ENCODE measurements at places on chromosomes 6 and 20.
A peak's percentile ranks its signal among the peaks of the same experiment; 100 is the strongest.

DNA sequence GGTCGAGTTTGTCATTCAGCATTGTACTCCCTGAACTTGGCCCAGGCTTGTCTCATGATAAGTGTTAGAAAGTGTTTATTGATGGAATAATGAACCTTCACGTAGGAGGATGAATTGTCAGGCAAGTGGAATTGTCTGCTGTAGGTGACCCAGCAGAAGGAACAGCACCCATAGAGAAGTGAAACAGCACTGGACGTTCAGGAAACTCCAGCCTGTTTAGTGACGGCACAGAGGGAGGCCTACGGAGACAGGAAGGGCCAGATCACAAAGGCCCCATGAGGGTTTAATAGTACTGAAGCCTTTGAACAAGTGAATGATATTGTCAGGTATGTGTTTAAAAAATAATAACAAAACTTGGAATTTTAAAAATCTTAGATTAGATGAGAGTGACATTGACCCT is 2.9 kb downstream of the STX11 start:
- no peak for DNase-seq

- DNase-seq, result no peak
These were observed 340.7 kb downstream of the ADGRB3 start for GRCh38 chr6:68975816-68976215.

GRCh38 chr20:62925420-62926228 is 681 bp downstream of the DIDO1 start:
- no peak for DNase-seq

DNA sequence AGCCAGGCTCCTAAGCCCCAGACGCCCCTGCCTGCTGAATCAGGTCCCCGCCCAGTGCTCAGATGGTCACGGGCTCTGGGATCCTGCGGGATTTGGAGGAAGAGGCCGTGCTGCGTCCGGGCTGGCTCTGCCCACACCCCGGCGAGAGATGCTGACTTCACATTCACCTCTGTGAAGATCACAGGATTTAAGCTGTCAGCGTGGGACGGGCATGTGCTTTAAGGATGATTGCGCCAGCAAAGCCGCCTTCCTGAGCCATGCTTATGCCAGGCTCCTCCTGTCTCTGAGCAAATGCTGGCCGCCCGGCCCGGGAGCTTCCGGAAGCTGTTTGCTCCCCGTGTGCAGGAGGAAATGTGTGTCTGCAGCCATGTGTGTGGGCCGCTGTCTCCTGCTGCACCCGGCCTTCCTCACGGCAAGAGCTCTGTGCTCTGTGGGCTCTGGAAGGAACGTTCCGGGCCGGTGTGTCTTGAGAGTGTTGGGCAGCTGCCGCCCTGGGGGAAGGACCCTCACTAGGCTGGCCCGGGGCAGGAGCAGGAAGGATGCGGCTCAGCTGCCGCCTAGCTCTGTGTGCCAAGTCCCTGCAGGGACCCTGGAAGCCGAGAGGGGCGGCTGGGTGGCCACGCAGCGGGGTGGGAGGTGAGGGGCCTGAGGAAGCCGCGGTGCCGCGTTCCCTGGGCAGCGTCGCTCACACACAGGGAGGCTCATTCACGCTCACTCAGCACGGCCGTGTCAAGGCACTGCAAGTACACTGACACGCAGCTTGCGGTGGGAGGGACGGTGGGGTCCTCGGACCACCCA is 19.0 kb upstream of the BHLHE23 start:
- DNase-seq, result no peak

DNA sequence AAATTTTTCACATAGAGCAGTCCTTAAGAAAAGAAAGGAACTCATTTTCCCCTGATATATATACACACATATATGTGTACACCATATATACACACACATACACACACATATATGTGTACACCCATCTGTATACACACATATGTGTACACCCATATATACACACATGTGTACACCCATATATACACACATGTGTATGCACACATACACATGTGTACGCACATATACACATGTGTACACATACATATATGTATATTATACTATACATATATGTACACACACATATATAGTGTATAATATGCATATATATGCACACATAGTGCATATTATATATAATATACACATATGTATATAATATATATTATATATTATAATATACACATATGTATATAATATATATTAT is 9.1 kb downstream of the MAP3K4 start:
- no peak for DNase-seq

DNA sequence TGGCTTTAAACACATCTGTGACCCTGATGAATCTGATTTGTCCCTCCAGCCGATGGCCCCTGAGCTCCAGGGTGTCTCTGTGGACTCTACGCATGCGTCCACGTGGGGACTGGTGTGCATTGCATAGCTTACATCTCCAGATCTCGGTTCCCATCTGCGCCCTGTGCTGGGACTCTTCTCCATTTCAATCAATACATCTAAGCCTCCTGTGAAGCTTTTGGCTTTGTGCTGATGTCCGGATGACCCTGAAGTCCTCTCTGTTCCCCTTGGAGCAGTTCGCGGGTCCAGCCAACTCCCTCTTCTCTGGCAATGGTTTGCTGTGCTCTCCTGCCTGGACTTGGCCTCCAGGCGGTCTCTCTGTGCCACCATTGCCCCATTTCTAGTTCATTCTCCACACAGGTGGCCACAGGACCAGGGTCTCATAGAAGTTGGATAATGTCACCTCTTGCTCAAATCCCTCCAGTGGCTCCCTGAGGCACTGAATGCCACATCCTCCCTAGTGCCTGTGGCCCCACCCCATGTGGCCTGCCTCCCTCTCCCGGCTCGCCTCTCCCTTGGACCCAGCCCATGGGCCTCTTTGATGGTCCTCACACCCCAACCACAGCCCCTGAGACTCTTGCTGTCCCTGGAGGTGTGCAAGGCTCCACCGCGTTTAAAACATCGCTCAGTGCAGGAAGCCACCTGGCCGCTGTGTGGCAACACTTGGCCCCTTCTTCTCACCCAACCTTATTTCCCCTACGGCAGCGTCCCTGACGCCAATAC is 155.4 kb downstream of the SYCP2 start:
- DNase-seq, result no peak

DNA sequence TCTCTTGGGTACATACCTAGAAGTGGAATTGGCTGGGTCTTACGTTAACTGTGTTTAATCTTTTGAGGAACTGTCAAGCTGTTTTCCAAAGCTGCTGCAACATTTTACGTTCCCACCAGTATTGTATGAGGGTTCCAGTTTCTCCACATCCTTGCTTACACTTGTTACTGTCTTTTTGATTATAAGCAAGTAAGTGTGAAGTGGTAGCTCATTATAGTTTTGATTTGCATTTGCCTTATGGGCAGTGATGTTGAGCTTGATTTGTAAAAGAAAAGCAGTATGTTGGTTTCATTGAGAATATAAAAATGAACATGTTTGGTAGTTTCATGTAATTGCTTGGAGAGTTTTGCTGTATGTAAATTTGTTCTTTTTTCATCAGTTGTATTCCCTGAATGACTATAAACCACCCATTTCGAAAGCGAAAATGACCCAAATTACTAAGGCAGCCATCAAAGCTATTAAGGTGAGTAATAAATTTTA is 40.4 kb downstream of the SCAF8 start:
- DNase-seq, result no peak

DNA sequence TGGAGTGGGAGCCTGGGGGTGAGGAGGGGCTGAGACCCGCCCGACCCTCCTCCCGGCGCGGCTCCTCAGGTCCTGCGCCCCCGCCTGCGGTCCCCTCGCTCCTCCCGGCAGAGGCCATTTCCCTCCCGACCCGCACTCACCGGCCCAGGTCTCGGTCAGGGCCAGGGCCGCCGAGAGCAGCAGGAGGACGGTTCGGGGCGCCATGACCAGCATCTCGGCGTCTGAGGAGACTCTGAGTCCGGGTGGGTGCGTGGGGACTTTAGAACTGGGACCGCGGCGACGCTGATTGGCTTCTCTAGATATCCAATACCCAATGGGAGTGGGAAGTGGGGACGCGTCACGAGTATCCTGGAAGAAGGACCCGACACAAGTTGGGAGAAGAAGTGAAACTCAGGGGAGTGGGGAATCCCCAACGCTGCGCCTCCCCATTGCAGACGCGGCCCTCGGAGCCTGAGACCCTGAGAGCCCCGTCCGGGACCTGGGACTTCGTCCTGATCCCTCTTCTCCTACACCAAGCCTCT is at the start of gene HLA-B:
HLA-B (minus strand) TSS at position 234 of the 521 bp plus-strand sequence; CDS start at position 213, 21 bp downstream.
- DNase-seq, result peak; percentile 25

DNA sequence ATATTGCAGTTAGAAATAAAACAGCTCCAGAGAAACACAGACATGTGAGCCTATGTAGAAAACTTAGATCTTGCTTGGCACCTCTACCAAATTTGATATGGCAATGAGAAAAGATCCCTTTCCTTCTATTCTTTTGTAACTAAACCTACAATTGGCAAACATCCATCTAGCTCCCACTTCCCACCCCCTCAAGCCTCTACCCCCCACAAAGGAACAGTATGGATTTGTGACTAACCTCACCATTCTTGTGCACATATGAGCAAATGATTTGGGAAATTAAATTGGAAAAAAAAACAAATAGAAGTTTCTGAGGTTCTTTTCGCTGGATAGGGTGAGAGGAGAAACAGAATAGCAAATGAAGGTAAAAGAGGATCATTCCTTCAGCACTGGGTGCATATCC is 85.8 kb upstream of the TIAM2 start:
- DNase-seq, result no peak

- DNase-seq, result no peak
These were observed 6.1 kb upstream of the NSFL1C start for GRCh38 chr20:1472556-1473245.

GRCh38 chr6:4533576-4533975 is 242.6 kb upstream of the CDYL start:
- DNase-seq, result no peak

DNA sequence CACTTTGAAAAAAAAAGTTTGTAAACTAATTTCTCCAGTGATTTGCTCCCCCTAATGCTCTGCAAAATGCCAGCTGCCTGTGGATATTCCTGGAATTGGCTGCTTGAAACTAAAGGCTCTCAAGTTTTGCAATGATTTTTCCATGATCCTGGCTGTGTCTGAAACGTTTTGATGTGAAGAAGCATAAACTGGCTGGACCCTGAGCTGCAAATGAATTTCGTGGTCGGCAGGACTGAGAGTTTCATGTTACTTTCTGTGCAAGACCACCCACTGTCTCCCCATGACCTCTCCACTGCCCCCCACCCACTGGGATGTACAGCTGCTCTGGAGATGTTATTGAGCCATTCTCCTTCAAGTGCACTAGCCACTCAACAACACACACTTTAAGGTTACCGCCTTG is 171.3 kb upstream of the SSTR4 start:
- no peak for DNase-seq

DNA sequence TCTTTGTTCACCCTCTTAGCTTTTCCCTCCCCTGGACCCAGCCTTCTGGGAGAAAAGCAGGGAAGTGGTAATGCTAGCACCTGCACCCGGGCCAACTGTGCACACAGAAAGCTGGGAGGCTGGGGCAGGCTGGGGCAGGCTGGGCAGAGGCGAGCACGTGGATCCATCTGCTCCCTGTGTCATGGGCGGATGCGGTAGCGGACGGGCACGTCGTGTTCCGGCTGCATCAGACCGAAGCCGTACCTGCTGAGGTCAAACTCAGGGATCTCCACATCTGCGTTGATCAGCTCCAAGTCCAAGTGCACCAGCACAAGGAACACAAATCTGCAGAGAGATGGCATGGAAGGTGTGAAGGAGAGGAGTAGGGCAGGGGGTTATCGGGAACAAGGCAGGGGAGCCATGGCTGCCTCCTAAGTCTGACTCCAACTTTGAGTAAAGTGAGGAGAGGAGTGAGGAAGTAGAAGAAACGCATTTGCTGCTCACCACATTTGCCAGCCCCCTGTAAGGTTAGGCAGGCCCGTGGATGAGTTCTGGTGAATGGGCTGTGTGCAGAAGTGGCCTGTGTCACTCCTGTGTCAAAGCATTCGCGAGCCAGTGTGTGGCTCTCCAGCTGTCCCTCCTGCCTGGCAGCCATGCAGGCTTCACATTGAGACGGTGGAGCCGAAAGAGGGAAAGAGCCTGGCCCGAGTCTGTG is 25.4 kb upstream of the KCNB1 start:
- DNase-seq, result no peak

GRCh38 chr6:149592983-149593382 is 26.8 kb downstream of the GINM1 start:
- no peak for DNase-seq

DNA sequence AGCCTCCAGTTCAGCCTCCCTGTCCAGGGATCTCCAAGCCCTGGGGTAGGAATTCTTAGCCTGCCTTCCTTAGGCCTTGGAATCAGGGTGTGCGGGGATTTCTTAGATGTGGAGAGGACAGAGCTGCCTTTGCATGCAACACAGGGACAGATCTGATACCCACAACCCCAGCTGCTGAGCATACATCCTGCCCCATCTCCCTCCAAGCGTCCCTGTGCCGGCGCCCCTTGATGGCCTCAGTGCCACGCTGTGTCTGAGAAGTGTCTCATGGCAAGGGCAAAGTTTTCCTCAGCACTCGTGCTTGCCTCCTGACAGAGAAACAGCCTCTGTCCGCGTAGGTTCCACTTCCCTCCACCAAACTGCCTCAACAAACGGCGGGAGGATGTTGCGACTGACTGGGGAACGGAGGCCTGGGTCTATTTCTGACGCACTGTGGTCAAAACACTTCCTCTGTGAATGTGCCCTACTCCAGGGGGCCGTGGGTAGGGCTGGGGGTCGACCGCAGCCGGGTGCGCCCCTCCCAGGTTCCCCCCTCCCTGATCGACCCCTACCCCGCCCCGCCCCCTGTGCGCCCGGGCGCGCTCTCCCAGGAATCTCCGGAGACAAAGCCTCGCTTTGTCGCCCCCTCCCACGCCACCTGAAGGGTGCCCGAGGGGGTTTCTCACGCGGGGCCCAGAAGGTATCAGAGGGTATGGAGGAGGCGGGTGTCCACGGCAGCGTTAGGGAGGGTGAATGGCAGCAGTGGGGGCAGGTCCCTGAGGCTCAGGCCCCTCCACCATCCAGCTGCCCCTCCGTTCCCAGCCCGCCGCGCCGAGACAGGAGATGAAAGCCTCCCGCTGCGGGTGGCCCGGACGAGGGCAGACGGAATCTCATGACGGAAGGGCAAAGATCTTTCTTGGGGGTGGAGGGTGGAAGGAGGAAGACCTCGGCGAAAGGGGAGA is 806 bp downstream of the MICAL1 start:
- no peak for DNase-seq

- DNase-seq, result no peak
These were observed 45.9 kb downstream of the INSM1 start for GRCh38 chr20:20413810-20414281.

DNA sequence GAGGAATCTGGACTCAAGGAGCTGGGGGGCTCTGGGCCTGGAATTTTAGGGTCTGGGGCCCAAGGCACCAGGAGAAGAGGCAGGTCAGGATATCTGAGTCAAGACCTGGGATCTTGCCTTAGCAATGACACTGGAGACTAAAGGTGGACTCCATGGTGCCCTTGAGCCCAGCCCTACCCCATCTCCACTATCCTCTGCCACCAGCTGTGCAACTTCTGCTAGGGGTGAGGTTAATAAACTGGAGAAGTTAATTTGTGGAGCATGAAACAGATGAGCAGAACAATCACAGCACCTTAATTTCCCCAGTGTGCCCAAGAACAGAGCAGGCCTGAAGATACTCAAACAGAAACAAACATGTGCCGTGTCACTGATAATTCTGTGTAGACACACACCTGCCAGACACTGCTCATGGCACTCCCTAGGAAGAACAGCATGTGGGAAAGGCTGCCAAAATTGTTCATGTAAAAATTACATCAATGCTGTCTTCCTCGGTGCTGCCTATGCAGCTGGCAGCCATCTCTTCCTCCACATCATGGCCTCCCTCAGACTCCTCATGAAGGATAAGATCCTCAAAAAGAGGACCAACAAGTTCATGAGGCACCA is 3.2 kb downstream of the HLA-DPB1 start:
- DNase-seq, result no peak

GRCh38 chr6:28589957-28590349 is 64.3 kb downstream of the GPX5 start:
- DNase-seq, result no peak

- no peak for DNase-seq
These were observed 257.3 kb downstream of the ATXN1 start for GRCh38 chr6:16503970-16504415.
